Thoracic aorta endothelial cell (primary cell): ENCODE measurements at places on chromosomes 4 and X. TPM values are rescaled to one million over a fixed set of nuclear protein-coding genes. Genes with fewer than 3 reads are reported as not detected.

Gene APOOL
- 13.0 and 20.2 TPM in 2 replicates for total RNA-seq

Gene NALF2
- total RNA-seq = not detected in 2 replicates

Gene OSTC
- total RNA-seq = 256 and 285 TPM in 2 replicates

Gene NPNT
- total RNA-seq = under 0.01 TPM in 1 of 2 replicates, not detected in the other

Gene ODAPH
- not detected in 2 replicates for total RNA-seq
